Liver (tissue), 10 donors: ENCODE measurements at places on chromosomes 5 and 9.

DNA sequence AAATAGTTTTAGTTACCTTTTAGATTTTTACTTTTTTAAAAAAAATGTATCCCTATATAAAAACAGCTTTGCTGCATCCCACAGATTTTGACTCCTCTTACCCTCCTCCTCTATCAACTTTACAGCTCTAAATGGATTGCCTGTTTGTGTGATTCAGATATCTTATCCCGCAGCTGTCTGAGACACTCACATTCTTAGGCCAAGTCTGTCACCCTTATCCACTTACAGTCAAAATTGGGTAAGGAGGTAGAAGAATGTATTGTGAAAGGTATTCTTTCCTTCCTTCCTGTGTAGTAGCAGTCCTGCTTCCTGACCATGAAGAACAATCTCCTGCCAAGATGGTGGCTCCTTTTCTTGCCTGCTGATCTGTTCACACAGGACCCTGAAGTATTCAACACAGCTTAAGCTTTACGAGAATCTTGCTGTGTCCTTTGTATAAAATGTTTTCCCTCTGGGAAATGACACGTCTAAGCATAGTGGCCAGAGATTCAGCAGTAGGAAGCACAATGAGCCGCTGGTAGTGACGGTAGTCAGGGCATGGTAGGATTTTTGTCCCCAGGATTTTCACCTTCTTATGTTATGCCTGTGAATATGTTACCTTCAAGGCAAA, 67.7 kb upstream of the ST8SIA4 start:
- DNase-seq: no peak

DNA sequence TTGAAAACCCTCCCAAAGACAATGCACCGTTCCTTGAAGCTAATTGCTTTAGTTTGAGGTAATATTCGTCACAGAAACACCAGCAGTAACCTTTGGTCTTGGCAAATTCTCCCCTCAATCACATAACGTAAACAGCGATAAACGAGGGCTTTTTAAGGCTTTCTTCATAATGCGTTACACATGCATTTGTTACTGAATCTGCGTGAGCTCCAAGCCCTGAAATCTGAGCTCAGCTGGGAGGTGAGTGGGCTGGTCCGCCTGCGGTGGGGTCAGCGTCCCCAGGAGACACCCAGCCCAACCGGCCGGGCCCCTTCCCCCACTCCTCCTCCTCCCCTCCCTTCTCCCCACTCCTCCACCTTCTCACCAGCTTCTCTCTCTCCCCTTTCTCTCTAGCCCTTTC, 91.1 kb downstream of the BARX1 start:
- no peak for DNase-seq

GRCh38 chr5:125142458-125142857, 396.0 kb upstream of the ZNF608 start:
- no peak for DNase-seq

GRCh38 chr9:89483592-89484474, 14.1 kb downstream of the SEMA4D start:
- DNase-seq: no peak

DNA sequence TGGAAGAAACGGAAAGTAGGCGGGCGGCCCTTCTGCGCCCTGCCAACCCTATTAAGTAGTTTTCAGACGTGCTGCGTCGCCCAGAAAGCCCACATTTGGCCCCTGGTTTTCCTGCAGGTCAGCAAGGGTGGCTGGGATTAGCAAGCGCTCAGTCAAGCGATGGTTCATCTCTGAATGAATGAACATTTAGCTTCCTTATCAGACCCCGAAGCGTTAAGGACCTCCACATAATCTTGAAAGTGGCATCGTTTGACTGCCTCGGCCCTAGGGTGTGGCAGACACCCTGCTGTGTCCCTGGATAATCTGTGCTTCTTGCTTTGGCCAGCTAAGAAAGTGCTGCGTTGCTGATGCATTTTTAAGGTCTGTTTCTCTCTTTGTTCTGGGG, 684 bp downstream of the TOR1B start:
- peak; percentile 48 for DNase-seq

DNA sequence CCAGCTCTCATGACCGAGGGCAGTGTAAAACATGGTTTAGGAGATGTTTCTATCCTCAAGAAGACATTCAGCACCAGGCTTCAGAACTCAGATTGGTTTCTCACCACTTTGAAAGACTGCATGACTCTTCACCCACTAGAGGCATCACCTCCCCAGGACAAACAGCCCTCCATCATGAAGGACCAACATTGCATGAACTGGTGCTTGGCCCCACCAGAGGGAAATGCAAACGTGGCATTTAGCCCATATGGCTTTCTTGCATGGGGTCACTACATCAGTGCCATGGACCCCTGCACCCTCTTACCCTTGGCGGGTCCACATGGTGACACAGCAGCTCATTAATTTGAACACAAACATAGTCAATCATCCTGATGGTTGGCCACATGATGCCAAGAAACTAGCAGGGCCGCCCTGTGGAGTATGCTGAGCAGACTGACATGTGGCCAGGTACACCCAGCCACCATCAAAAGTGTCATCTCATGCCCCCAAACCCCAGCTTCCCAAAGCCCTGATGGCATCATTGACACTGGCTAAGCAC, 129.5 kb upstream of the FSTL4 start:
- DNase-seq: no peak

GRCh38 chr9:130664251-130665028, at the start of gene PRDM12:
PRDM12 (plus strand) TSS chr9:130664594; CDS start chr9:130664654, 60 bp downstream.
- no peak for DNase-seq

DNA sequence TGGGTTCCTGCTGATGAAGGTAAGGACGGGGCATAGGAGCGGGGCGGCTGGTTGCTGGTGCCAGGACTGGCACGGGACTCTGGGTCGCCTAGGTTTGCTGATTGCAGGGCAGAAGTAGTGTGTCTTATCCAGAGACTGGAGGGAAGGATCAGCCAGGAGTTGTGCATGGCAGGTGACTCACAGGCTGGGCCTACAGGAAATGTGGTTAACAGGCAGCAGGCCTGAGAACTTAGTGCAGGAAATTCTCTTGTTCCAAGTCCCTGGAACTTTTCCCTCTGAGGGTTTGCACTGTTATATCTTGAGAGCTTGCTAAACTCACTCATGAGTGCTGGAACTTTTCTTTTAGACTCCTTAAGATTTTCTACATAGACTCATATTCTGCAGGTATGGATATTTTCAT, 95.1 kb downstream of the ANXA2R start:
- no peak for DNase-seq

DNA sequence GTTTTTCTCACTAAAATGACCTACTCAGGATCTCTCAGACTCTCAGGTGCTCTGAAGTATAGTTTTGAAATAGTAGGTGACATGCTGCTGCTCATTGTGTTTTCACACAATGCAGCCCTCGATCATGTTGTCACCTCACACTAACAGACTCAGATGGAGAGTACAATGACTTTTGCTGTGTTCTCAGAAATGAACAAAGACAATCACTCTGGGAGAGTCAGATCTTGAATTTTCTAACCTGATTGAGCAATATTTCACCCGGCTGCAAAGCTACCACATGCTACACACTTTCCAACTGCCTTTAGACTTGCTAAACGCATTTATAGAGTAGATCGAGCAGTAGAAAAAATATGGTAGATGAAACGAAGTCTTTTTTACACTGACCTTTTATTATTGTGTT, 113.4 kb downstream of the ST8SIA4 start:
- no peak for DNase-seq

- DNase-seq: no peak
Observed at GRCh38 chr5:179224741-179225140, 120.5 kb downstream of the ADAMTS2 start.

DNA sequence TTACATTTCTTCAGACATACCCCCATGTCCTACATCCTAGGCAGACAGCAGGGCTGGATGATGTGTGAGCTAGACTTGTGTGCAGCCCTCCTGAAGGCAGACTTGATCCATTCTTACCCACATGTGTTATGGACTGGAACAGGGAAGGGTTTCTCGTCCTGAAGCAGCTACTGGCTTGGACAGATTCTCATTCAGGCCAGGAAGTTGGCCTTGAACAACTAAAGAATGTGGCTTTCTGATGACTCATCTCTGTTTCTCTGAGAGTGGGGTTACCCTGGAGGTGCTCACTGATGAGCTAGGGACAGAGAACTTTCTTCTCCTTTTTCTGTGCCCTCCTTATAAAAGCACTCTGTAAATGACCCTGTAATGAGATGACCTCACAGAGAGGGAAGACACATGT, 246.5 kb downstream of the PCSK5 start:
- no peak for DNase-seq

- DNase-seq: no peak
Observed at GRCh38 chr5:39014561-39014960, 59.6 kb downstream of the RICTOR start.

GRCh38 chr9:98935071-98935505, 8.6 kb upstream of the COL15A1 start:
- no peak for DNase-seq

GRCh38 chr5:73393611-73394489, 54.7 kb downstream of the FOXD1 start:
- DNase-seq: no peak

DNA sequence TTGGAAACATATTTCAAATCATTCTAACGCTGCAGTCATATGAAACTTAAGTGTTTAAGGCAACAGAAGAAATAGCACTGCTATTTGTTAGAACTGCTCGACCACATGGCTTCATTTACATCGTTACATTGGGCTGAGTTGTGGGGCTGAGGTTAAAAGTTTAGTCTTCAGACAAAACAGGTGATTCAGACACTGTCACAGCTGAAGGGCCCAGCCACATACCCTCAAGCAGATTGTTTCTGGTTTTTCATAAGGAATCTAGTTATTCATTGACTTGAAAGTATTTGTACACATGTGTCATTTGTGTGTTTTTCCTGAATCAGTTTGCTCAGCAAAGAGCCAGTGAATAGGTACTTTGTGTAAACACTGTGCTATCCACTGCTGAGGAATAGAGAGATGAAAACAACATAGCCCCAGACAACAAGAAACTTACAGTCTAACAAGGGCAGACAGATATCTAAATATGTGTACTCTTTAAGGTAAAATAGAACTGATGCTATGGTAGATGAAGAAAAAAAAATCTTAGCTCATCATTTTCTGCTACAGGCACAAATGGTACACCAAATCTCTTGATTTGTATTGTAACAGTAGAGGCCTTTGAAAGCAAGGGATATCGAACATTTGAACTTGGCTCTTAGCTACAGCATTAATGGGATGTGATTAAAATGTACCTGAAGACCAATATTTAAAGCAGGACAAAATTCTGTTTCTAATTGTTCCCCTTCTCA, 357.6 kb upstream of the RPS23 start:
- DNase-seq: no peak

GRCh38 chr5:117072439-117072838, 497.8 kb upstream of the SEMA6A start:
- DNase-seq: no peak

DNA sequence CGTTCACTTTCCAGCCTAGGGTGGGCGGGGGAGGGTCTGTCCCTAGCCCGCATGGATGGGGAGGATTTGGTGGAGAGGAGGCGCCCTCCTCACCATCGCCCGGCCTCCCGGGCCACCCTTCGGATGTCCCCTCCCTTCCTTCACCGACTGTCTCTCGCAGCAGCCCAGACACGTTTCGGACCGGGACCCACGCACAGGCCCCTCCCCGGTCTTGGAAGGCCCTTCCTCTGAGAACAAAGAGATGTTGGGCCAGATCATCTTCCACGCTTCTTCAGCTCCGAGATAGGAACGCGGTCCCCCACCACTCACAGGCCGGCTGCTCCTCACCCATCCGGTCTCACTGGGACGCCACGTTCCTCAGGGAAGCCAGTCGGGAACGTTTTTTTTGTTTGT, 640 bp upstream of the DPM2 start:
- DNase-seq: no peak

GRCh38 chr5:72956324-72957140, 691 bp downstream of the FCHO2 start:
- DNase-seq: peak; percentile 71

- DNase-seq: peak; percentile 79
Observed at GRCh38 chr9:128361986-128362646, 9.1 kb upstream of the URM1 start.

DNA sequence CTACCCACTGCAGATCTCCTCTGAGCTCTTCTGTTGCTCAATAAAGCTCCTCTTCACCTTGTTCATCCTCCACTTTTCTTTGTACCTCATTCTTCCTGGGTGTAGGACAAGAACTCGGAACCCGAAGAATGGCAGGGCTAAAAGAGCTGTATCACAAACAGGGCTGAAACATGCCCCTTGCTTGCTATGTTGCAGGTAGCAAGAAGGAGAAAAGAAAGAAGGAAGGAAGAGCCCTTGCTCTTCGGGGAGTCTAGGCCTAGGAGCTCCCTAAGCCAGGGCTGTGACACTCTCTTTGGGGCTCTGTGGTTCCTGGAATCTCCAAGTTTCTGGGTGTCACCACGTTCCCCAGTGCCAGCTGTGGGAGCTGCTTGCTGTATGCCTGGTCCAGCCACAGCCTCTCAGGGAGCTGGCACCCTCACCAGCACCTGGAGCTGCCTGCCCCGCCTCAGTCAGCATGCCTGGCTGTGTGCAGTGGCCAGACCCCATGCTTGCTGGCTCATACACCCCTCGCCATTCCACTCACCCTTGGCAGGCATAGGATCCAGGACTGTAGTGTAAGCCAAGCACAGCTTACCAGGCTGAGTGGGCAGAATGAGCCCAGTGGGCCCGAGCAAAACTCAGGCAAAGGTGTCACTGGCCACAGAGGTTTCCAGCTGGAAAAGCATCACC, 274.8 kb upstream of the ADRA1B start:
- DNase-seq: no peak

- no peak for DNase-seq
Observed at GRCh38 chr5:158925314-158925713, 174.4 kb downstream of the EBF1 start.
